ENCODE measurements at places on chromosomes 16 and 17.

DNA sequence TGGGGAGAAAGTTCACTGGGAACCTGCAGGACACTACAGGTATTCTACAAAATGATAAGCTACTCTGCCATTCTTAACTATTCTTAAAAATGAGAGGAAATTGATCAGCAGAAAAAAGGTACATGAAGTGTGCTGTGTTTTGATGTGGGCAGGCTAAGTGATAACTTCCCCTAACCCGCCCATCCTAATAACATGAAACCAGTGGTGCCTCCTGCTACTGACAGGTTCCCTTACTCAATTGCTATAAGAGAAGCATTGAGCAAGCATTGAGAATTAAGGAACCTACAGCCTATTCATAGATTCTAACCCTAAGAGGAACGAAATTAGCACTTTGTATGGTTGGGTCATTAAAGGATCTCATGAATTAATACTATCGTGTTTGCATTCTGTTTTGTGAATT lies 18.9 kb downstream of the XYLT1 start:
- DNase-seq = no peak

- DNase-seq = no peak
Measured at GRCh38 chr16:58462997-58463941, 36.7 kb upstream of the NDRG4 start.

GRCh38 chr16:31568577-31569359 lies 41.1 kb downstream of the AHSP start:
- no peak for DNase-seq

DNA sequence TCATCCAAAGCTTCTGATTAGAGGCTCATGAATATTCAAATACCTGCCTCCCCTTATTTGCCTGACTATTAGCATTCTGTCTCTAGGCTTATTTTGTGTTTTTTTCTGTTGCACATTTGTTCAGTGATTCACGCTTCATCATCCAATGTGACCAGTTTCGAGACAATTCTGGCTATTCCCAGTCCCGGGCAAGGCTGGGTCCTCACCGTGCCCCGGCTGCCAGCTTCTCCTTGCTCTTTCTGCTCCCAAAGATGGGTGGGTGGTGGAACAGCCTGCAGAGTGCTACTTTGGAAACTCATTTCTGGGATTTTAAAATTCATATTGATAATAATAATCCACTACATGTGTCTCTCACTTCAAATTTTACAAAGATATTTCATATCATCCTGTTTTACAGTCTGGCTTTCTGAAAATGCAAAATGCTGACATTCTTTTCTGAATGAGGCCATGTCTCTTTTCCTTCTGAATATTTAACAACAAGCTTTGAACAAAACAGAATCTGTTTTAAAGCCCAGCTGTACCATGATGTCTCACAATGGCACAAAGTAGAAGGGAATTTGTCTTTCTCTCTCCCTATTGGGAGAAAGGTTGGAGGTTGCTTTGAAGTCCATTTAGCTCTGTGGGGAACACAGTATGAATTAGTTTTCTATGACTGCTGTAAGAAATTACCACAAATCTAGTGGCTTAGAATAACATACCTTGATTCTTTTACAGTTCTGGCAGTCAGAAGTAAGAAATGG lies 116.9 kb upstream of the CDH13 start:
- no peak for DNase-seq

- DNase-seq = no peak
Measured at GRCh38 chr17:40108970-40109824, 8.8 kb upstream of the NR1D1 start.

DNA sequence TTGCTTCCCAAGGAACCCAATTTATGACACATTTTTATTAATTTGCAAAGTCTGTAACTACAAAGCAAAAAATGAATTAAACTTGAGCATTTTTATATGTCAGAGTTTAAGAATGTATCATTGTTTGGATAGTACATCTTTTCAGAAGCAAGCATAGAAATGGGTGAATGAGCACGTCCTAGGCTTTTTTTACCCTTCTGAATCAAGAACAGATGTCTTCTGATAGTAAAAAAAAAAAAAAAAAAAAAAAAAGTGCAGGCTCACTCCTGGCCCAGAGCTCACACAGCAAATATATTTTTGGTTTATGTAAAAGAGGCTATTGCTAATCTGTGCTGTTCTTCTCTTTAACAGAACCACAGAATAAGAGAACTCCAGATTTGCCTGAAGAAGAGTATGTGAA lies 6.3 kb downstream of the TERF2IP start:
- no peak for DNase-seq

DNA sequence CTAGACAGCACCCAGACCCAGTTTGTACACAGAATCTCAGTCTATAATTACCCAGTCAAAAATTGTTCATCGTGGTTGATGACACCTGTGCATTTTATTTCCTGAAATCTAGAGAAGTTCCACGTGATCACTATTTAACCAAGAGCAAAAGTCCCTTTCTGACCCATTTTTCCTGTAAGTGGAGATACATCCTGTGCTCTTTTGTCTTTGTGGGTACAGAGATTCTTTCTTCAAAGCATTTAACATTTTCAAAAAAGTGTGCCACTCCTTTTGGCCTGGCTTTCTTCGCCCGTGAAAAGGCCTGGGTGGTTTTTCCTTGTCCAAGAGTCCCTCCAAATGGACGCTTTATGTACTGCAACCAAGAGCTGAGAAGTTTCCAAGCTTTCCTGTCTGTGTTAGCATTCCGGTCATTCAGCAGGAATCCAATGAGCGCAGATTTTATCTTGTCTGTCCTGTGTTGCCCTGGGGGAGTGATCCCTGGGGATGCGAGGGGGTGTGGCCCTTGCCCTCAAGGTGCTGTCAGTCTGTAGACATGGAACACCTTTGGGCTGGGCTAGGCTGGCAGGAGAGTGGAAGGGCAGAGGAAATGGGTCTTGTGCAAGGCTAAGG lies 161.1 kb upstream of the CACNG5 start:
- DNase-seq = no peak

DNA sequence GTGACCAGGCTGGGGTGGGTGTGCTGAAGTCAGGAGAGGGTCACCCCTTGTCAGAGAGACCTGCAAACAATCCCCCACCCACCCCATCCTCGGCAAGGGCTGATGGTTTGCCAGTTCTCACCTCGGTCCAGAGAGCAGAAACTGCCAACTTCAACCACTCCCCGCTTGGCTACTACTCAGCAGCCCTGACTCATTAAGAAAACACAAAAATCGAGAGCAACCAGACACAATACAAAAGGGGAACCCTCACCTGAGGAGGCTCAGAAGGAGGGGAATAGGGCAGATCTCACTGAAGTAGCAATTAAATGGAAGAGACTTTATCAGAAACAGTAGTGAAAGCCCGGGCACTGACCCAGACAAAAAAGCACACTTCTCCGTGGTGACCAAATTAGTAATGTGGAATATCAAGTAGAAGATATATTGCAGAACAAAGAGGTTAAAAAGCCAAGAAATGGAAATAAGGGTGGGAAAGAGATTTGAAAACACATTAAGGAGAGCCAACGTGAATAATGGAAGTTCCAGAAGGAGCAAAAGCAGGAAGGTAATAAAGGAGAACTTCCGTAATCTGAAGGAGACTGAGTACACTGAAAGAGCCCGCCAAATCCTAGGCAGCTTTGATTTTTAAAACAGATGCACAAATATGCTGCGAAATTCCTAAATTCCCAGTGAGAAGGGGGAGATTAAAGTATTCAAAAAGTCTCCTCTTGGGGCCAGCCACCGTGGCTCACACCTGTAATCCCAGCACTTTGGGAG lies 23.6 kb downstream of the CENPV start:
- DNase-seq = no peak

- no peak for DNase-seq
Measured at GRCh38 chr17:61852857-61853256, 10.5 kb downstream of the BRIP1 start.

- no peak for DNase-seq
Measured at GRCh38 chr17:80803451-80804428, 187.9 kb upstream of the CHMP6 start.

GRCh38 chr16:50940275-50940854 lies 198.5 kb downstream of the CYLD start:
- no peak for DNase-seq

DNA sequence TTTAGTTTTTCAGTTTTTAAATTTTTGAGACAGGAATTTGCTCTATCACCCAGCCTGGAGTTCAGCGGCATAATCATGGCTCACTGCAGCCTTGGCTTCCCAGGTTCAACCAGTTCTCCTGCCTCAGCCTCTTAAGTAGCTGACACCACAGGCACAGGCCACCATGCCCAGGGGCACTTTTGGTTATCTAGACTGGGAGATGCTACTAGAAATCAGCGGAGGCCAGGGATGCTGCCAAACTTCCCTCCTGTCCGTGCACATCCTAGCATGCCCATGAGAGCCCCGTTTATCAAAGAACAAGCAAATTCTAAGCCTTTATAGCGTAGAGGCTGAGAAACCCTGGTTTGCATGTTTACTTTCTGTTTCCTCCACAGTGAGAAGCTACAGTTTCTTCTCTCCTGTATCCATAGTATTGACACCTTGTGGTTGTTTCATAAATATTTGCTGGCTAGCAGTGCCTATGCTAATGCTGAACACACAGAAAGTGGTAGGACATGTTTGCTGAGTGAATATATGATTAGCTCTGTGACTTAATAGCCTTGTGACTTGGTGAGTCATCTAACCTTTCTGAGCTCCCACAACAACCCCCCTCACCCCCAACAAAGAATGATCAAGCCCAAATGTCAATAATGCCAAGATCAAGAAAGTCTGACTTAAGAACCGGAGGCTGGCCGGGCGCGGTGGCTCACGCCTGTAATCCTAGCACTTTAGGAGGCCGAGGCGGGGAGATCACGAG lies 39.2 kb upstream of the MAF start:
- no peak for DNase-seq

GRCh38 chr17:21373696-21374440 lies 2.3 kb upstream of the KCNJ12 start:
- DNase-seq = no peak

GRCh38 chr16:50821586-50821985 lies 79.7 kb downstream of the CYLD start:
- DNase-seq = no peak

GRCh38 chr17:59367657-59368045 lies 36.2 kb downstream of the YPEL2 start:
- DNase-seq = no peak

DNA sequence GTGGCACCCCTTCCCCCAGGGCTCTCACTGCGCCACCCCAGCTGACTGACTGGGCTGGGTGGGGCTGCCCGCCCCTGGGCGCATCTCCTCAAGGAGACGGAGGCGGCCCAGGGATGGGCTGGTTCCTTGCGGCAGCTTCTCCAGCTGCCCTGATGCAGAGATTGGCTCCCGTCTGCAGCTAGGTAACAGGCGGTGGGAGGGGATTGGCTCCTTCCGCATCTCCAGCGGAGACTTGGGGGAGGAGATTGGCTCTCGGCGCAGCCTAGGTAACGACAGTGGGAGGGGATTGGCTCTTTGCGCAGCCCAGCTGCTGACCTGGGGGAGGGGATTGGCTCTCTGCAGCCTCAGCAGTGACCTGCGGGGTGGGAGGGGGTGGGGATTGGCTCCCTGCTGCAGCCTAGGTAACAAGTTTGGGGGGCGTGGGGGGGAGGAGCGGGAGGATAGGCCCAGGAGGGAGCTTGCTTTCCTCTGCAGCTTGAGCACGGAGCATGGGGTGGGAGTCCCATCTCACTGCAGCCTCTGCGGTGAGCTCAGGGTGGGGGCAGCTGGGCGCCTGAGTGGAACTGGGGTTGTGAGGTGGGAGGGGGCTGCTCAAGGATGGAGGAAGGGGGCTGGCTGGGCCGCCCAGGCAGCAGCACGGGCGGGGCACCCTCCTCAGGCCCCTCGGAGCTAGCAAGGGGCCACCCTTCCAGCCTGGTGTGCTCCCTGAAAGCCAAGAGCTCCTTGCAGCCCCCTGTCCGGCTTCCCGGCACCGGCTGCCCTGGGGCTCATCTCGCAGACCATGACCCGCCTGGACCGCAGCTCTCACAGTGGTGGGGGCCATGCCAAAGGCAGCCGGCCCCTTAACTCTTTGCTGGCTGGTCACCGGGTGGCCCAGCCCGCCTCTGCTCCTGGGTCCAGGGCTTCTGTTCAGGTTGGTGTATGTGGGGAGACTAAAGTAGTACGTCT lies 6.4 kb downstream of the NFE2L1 start:
- DNase-seq = no peak

DNA sequence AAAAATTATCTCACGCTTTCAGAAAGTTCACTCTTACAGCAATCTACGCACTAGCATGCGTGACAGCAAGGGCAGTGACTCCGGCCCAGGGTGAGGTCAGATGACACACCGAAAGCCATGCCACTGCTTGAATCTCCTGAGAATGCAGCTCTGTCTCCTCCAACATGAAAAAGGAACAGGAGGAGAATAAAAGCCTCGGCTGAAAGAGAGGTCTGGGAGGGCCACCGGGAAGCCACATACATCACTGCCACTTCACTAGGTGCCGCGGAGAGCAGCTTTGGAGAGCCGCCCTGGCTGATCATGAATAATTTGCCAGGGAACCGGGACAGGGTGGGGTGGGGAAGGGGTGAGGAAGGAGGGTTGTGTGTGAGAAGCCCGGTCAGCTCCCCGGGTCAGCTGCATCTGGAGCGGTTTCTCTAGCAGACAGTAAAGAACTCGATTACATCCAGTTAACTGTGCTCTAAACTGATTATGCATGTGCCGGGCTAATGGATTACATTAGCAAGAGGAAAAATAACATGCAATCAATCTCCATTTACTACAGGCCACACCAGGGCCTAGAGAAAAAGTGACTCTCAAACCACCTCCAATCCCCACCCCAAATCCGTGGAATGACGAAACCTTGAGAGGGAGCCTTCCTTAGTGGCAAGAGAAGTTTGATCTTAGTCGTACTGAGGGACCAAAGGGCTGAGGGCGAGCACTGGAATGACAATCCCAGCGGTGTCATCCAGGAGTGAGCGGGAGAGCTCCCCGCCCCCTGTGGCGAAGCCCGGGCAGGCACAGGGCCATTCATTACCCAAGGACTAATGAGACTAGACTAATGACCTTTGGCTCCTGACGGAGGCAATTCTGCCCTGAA lies 100.3 kb downstream of the ZFHX3 start:
- no peak for DNase-seq

DNA sequence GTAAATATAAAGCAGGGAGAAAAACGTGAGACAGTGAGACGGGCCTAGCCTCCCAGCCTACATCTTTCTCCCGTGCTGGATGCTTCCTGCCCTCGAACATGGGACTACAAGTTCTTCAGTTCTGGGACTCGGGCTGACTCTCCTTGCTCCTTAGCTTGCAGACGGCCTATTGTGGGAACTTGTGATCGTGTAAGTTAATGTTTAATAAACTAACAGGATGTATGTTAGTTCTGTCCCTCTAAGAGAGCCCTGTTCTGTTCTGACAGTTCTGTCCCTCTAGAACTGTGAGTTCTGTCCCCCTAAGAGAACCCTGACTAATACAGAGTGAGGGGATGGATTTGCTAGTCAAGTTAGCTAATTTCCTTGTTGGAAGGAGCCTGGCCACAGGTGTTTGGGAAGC lies 16.7 kb upstream of the MYH10 start:
- no peak for DNase-seq
